ENCODE measurements at places on chromosomes 13 and 19.

GRCh38 chr13:78078168-78078567 lies 159.5 kb upstream of the EDNRB start:
- DNase-seq: no peak

DNA sequence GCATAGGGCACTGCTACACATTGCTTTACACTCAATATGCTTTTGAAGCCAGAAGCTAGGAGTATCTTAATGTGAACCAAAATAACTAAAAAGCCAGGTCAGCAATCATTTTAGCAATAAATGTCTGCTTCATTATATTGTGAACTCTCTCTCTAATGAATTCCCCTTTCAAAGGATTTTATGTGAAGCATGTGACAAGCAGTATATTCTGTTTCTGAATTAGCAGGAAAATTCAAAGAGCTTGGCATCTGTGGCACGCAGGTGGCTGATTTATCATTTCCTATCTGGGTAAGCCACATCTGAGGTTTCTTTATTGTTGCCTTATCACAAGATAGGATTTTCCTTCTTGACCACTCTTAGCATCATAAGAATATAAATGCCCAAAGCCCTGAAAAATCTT lies 56.8 kb upstream of the KLF12 start:
- no peak for DNase-seq

GRCh38 chr13:81745391-81745790 lies 1404.5 kb upstream of the SPRY2 start:
- no peak for DNase-seq

DNA sequence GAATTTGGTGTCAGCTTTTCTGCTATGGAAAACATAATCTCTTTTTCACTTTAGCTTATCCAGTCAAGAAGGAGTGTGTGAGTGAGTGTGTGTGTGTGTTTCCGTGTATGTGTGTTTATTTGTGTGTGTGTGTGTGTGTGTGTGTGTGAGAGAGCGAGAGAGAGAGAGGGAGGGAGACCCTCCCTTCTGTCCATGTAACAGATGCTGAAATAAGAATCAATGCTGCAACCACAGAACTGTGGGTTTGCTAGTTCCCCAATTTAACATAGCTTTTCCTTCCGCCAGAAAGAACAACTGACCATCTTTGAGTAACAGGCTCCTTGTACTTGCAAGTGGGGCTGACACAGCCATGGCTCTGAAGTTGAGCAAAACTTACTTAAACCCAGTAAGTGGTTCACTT lies 5.2 kb downstream of the LCP1 start:
- no peak for DNase-seq

GRCh38 chr13:86554066-86554465 lies 754.8 kb upstream of the SLITRK6 start:
- DNase-seq: peak; percentile 81

DNA sequence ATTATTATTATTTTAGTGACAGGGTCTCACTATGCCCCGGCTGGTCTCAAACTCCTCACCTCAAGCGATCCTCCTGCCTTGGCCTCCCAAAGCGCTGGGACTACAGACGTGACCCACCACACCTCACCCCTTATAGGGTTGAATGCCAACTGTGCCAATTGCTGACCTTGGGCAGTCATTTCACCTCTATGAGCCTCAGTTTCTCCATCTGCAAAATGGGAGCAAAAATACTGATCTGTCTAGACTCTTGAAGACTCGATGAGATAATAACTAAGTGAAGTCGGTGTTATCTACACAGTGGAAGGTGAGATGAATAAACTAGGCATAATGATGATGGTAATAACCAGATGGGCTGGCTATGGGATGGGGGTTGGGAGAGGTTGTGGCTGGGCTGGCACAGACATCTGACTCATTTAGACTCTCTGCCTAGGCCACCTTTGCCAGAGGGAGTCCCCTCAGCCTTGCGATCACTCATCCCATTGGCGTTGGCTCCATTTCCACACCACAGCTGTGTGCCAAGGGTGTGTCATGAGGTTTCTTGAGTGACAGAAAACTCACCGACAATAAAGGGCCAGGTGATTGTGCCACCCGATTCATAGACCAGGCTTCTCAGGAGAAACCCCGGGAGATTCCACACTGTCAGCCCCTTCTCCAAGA lies at the start of gene CASP14:
TSS of gene CASP14 (plus strand) at position 596 of the 657 bp plus-strand sequence. CDS start 2,772 bp downstream, outside the sequence.
- DNase-seq: no peak

- DNase-seq: no peak
Observed at GRCh38 chr19:18636969-18637629, at the start of gene KLHL26. TSS of gene KLHL26 (plus strand) at chr19:18637028. CDS start at chr19:18637055, 27 bp downstream.

DNA sequence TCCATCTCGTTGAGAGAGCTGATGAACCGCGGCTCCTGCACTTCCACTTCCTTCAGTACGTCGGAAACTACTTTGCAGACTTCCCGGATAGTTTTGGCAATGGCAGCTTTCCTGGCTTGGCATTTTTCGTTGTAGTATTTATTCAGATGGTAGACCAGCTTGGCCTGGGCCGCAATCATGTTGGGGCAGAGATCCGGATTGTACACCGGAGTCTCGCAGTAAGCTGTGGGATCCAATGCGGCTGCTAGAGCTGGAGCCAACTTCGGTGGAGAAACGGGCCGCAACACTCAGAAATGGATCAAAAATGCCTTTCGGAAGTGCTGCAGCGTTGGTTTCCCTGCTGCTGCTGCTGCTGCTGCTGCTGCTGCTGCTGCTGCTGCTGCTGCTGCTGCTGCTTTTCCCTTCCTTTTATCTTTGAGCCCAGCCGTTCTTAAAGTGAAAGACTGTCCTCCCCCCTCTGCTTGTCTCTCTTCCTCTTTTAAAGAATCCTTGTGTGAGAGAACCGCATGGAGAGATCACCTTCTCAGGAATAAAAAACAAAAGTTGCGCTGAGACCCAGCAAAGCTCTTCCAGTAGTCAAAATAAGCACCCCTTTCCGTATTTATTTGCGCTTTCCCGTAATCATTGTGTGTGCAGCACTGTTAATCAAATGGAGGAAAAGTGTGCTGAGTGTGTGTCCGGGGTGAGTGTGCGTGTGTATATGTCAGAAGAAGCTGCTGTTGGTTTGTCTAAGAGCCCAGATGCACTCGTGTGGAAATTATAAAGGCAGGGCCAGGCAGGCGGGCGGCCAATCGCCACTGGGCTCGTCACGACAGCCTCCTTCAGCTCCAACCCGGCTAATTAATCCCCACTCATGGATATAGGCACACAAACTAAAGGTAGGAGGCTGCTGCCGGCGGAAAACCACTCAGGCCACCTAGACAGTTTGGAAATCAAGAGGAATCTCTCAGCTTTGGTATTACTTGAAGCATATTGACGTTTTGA lies at the start of gene MAB21L1:
TSS of gene MAB21L1 (minus strand) at position 730 of the 984 bp plus-strand sequence. CDS start at position 179, 551 bp downstream.
- DNase-seq: peak; percentile 29

DNA sequence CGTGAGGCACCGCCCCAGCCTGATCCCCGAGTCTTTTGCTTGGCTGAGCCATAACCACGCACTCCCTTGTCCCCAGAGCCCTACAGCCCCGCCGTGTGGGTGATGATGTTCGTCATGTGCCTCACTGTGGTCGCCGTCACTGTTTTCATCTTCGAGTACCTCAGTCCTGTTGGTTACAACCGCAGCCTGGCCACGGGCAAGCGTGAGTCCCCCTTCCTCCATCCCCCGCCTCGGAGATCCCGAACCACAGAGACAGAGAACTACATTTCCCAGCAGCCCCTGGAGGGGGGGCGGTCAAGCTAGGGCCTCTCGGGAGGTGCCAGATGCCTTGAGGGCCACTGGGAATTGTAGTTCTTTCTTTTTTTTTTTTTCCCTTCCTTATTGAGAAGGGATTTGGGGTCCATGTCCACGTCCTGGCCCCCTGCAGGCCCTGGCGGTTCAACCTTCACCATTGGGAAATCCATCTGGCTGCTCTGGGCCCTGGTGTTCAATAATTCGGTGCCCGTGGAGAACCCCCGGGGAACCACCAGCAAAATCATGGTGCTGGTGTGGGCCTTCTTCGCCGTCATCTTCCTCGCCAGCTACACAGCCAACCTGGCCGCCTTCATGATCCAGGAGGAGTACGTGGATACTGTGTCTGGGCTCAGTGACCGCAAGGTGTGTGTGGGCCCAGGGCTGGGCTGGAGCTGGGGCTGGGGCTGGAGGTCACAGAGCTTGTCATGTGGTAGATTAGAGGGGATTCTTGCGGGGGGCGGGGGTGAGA lies 25.9 kb downstream of the GRIN2D start:
- no peak for DNase-seq

DNA sequence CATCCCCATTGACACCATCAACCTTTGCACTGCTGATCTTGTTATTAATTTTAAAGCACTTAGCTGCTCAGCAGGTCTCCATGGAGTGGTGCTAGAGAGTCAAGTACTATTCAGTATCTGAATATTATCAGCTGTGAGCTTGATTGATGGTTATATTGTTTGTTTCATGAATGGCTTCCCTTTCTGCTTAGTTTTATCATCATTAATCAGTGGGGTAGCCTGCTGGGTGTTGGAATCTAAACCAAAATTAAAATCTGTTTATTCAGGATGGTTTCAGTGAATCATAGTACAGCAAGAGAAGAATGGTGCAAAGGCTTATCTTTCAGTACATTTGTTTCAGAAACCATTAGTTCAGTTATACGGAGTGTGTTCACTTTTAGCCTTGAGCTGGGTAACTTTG lies 42.5 kb upstream of the SCEL start:
- DNase-seq: peak; percentile 27

DNA sequence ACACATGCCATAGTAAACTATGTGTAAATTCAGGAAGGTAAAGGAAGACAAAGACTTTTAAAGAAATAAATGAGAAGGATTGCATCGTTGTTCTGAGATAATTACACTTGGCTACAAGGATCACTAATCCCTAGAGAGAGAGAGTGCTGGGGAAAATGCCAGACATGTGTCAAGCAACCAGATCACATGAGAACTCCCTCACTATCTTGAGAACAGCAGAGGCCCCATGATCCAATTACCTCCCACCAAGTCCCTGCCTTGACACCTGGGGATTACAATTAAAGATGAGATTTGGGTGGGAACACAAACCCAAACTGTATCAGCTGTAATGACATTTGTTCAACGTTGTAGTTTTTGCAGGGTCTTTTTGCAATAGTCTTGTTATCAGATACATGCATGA lies 1600.9 kb upstream of the MIR17HG start:
- no peak for DNase-seq

GRCh38 chr13:39496506-39496905 lies 106.5 kb downstream of the LHFPL6 start:
- DNase-seq: peak; percentile 21

DNA sequence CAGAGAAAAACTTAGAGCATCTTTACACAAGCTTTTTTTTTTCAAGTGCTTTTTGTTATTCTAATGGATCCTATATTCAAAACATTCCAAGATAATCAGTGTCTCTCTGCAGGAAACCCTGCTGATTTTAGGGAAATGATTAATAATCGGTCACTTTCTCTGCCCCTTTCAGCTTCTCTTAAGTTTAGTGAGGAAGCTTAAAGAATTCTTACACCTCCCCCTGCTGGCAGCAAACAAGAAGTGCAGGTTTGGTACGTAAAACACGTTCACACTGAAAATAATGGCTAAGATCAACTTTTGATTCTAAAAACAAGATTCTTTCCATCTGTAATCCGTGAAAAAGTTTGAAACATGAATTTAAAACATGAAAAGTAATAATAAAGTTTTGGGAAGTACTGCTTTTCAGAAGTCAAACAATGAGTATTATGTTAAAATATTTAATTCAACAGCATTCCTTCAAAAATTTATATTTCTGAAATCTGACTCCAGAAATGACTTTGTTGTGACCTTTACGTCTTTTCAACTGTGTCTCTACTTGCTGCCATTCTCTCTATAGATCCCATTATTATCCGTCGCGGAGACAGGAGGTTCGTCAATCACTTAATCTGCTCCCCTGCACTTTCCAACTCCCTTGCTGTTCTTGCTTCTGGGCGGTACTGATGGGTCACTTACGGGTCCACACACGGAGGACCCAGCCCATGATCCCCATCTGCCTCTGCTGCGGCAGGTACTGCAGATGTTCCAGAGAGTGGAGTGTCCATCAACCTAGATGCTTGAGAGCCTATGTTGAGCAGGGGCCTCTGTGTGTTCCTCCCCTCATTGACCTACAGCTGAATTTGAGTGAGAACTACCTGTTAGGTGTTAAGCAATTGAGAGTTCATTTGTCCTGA lies 203.1 kb upstream of the EDNRB start:
- no peak for DNase-seq

GRCh38 chr13:43908156-43909126 lies 28.7 kb downstream of the LACC1 start:
- peak; percentile 33 for DNase-seq

- no peak for DNase-seq
Observed at GRCh38 chr19:7083076-7083956, 13.8 kb downstream of the ZNF557 start.

DNA sequence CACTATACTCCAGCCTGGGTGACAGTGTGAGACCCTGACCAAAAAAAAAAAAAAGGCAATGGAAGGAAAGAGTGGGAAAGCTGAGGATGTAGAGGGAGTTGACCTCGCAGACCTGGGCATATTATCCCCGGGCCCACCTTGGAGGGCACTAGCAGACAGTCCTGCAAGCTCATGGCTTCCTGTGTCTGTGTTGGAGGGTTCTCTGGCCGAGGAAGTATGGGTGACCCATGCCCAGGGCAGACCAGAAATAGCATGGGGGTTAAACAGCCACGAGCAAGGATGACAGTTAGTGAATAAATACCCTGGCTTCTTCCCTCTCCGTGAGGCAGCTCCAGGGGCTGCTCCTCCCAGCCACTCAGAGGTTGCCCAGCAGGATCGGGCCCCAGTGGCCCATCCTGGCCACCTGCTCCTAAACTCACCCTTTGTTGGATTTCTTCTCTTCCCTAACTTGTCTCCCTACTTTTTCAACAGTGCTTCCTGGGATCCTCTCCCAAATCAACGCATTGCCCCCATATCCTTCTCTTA lies 485.8 kb downstream of the ZNF536 start:
- no peak for DNase-seq

DNA sequence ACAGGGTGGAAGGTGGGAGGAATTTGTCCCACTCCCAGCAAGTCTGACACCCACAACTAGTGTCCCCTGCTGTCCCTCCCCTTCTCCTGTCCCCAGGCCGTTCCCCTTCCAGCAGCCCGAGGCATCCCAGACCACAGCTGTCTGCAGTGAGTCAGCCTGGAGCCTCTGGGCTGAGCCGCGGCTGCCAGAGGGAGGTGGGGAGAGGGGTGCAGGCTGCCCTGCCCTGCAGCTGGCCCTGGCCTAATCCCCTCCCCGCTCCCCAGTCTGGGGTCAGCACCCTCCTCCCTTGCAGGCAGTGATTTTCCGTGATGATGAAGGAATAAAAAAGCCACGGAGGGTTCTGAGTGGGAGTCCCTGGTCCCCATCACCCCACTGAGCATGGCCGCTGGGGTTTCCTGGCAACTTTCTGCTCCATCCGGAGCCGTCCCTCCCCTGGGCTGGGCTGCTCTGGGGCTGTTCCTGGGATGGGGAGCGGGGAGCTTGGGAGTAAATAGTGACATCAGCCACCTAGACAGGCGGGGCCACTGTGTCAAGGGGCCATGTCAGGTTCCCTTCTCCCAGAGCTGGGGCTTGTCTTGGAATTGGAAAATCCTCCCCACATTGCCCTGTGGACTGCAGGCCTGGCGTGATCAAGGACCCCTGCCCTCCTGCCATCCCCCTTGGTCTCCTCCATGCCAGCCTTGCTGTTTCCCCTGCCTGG lies 16.8 kb downstream of the SPC24 start:
- DNase-seq: no peak

- DNase-seq: no peak
Observed at GRCh38 chr13:109913186-109913585, 126.8 kb upstream of the IRS2 start.

Data from NCI-H2227 treated with DMSO at 0.1 percent for 48 hours (cell line).